WERI-Rb-1 (cell line): ENCODE measurements at places on chromosomes 13 and 19.

DNA sequence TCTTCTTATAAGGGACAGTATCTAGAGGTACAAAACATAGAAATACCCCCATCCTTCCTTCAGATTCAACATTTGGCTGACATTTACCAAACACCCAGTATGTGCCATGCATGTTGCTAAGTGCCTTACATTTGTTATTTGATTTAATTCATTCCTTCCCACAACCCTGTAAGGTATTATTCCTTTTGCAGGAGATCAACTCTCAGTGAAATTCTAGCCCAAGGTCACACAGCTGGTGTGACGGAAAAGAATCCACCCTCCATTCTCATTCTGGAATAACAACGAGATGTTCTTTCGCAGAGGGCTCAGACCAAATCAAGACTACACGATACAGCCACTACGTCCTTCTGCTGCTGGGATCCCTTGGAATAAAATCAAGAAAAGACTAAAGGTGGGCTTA lies 67.8 kb downstream of the C13orf42 start:
- DNase-seq = no peak

DNA sequence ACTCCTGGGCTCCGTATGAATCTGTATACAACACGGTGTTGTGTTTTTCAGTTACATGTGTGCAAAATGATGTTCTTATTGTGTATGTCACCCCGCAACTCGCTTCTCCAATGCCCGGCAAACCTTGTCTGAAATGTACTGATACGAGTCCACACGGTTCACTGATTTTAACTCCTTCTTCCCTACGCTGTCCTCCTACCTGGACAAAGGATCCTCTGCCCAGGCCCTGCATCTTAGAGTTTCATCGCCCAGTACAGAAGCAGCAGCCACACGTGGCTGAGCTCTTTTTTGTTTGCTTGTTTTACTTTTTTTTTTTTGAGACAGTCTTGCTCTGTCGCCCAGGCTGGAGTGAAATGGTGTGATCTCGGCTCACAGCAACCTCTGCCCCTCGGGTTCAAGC lies 28.9 kb downstream of the ZFR2 start:
- no peak for DNase-seq

DNA sequence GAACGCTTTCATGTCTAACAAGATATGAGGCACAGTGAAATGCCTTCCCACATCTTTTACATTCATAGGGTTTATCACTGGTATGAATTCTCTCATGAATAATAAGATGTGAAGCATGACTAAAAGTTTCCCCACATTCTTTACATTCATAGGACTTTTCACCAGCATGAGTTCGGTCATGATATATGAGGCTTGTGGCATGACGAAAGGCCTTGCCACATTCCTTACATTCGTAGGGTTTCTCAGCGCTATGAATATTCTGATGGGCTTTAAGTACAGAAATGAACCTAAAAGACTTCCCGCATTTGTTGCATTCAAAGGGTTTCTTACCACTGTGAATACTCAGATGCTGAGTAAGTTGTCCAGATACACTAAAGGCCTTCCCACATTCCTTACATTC lies 21.3 kb downstream of the ZNF607 start:
- DNase-seq = no peak

- no peak for DNase-seq
Observed at GRCh38 chr13:100506600-100507422, 81.8 kb downstream of the GGACT start.

GRCh38 chr13:27968316-27969081 lies 616 bp downstream of the CDX2 start:
- no peak for DNase-seq

DNA sequence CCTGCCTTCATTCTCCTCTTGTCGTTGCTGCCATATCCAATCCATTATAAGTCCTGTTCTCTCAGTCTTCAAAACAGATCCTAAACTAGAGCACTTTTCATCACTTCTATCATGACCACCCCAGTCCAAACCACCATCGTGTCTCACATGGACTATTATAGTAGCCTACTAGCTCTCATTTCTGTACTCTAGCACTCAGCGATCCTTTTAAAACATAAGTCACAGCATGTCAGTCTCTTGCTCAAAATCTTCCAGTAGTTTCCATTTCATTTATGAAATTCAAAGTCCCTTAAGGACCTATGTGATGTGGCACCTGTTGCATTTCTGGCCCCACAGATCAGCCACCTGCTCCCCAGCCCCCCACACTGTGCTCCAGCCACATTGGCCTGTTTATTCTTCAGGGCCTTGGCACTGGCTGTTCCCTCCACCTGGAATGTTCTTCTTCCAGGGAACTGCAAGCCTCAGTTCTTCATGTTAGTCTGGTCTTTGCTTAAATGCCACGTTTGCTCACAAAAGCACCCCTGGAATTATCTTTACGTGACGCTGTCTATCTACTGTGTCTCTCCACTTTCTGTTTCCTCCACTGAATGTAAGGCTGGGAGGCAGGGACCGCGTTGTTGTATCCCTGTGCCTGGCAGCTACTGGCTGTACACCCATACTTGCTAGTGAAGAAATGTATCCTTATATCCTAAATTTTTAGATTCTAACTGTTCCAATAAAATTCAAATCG lies 64.3 kb downstream of the MBNL2 start:
- no peak for DNase-seq

GRCh38 chr13:51619614-51620013 lies 35.4 kb downstream of the WDFY2 start:
- no peak for DNase-seq

DNA sequence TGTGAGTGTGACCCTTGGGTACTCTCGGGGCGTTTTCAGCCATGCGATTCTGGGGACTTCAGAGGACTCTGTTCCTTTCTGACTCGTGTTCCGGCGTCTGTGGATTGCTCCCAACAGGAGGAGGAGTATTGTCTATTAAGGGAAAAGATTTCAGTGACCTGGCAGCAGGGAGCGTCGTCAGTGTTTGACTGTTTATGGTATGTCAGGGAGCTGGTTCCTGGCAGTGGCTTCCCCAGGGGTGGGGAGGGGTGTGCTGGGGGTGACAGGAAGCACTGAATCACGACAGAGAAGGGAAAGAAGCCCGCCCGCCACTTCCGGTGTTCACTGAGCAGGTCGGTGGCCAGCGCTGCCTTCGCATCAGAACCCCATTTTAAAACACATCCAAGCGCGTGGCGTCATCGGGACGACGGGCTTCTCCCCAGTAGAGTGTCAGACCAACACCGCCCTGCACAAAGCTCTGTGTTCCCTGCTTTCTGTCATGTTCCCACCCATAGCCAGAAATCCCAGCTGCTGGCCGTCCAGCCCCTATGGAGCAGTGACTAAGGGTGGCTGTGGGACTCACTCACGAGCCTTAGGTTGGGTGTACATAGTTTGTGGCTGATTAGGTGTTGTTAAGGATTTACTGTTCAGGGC lies 33.8 kb downstream of the COL4A2 start:
- no peak for DNase-seq

- no peak for DNase-seq
Observed at GRCh38 chr13:88303605-88304004, 632.4 kb downstream of the SLITRK5 start.

- no peak for DNase-seq
Observed at GRCh38 chr19:10270180-10270615, 722 bp upstream of the ICAM1 start.

GRCh38 chr19:1599460-1599846 lies 5.8 kb downstream of the UQCR11 start:
- no peak for DNase-seq

GRCh38 chr13:50608370-50608769 lies 235.1 kb downstream of the DLEU7 start:
- peak; percentile 10 for DNase-seq

DNA sequence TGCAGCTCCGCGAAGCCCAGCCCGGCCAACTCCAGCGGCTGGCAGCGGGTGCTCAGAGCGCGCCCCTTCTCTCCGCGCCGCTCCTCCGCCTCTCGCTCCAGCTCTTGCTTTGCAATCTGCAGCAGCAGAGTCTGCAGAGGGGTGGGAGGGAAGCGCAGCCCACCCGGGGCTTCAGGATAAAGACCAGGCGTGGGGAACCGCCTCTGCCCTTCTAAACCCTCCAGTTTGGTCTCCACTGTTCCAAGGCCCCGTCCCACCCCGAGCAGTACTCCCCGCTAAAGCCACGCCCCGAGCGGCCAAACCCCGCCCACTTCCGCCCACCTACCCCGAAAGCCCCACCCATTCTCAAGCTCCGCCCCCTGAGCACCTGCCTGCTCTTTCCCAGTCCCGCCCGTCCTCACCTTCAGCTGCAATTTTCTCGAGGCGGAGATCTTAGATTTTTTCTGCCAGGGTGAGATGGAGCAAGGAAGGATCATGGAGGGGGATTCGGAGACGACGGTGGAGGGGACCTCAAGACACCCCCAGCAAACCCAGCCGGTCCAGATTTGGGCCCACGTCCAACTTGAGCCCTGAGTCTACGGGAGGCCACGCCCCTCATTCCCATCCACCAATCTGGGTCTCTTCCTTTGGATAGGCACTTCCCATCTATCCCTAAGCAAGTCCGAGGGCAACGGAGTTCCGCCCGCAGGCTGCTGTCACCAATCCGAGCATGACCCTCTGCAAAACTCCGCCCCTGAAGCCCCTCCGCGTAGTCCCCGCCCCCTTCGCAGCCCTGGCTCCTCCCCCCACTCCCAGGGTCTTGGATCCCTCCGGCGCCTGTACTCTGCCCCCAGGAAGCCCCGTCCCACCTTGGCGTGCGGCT lies 1.1 kb downstream of the TNNI3 start:
- DNase-seq = no peak

- no peak for DNase-seq
Observed at GRCh38 chr13:106762708-106763107, 194.8 kb upstream of the ARGLU1 start.

DNA sequence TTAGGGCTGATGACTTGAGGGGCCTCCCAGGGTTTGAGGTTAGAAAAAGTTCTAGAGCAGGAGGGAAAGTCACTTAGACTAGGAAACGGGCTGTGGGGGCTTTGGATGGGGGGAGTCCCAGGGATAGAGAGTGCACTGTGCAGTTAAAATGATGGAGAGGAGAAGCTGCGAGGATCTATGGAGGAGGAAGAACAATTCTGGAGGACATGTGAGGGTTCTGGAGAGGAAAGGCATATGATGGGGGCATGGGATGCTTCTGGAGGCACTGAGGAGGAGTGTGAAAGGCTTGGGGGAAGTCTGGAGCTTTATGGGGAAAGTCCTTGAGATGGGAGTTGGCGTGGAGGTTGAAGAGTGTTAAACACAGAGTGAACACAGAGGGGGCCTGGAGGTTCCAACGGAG lies 2.2 kb downstream of the KCNC3 start:
- no peak for DNase-seq

DNA sequence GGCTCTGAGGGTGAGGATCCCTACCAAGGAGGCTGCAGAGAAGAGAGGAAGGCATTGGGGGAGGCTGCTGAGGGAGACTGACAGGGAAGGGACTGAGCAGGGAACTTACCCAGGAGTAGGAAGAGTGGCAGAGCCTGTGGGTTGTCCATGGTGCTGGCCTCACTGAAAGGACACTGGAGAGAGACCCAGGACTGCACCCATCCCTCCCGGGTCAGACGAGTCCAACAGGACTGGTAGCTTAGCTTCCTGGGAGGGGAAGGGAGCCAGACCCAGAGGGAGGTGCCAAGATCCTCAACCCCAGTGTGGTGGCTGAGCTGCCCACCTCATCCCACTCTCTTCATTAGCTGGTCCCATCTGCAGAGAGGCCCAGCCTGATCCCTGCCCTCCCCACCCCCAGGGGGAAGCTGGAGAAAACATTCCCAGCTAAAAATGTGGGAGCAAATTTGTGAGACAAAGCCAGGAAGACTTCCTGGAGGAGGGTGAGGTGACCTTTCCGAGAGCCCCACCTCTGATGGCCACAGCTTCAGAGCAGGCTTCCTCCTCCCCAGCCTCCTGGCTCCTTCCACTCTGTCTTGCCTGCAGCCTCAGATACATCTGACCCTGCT lies at the start of gene VSIG10L:
Gene VSIG10L (minus strand): TSS at position 164 of the 605 bp plus-strand sequence. CDS start 15 bp downstream, at position 149.
- DNase-seq = no peak

- DNase-seq = peak; percentile 64
Observed at GRCh38 chr19:8615813-8616596, 5.5 kb upstream of the ADAMTS10 start.

DNA sequence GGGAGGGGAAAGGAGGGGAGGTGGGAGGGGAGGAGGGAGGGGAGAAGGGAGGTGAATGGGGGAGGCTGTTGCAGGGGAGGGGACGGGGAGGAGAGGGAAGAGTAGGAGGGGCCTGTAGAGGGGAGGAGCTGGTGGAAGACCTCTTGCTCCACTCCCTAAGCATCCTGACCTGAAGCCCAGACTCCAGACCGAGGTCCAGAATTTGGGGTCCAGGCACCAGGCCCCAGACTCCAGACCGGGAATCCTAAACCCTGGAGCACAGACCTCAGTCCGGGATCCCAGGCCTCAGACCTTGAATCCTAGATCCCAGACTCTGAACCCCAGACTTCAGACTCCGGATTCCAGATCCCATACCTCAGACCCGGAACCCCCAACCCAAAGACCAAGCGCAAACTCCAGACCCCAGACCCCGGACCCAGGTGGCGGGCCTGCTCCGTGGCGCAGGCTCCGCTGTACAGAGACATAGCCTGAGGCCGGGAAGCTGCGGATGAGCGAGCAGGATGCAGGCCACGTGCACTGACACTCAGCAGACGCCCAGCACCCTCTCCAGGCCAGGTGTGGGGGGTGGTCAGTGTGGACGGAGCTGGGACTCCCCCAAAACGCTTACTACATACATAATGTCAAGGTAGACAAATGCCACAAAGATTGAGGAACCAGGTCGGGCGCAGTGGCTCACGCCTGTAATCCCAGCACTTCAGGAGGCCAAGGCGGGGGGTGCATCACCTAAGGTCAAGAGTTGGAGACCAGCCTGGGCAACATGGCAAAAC lies 710 bp upstream of the BTBD2 start:
- DNase-seq = peak; percentile 81

GRCh38 chr19:42242069-42242511 lies 312 bp downstream of the GSK3A start:
- peak; percentile 17 for DNase-seq

GRCh38 chr19:32824191-32824751 lies 45.3 kb downstream of the SLC7A9 start:
- peak; percentile 28 for DNase-seq

- no peak for DNase-seq
Observed at GRCh38 chr19:16204005-16204294, 6.2 kb downstream of the AP1M1 start.

DNA sequence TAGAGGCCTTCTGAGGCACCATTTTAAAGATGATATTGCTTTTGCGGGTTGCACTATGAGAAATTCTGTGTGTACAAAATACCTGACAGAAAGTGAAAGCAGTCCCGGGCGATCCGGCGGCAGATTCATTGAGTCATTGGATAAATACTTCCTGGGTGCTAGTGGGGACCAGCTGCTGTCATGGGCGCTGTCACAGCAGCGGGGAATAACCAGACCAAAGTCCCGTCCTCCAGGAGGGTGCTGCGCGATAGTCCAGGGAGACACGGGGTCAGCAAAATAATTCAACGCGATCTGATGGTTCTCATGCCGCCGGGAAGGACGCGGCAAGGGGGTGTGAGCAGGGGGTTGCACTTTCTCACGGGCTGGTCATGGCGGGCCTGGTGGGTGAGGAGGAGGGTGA lies 13.5 kb downstream of the ZFR2 start:
- no peak for DNase-seq
